ENCODE measurements at places on chromosomes 6 and 20.

DNA sequence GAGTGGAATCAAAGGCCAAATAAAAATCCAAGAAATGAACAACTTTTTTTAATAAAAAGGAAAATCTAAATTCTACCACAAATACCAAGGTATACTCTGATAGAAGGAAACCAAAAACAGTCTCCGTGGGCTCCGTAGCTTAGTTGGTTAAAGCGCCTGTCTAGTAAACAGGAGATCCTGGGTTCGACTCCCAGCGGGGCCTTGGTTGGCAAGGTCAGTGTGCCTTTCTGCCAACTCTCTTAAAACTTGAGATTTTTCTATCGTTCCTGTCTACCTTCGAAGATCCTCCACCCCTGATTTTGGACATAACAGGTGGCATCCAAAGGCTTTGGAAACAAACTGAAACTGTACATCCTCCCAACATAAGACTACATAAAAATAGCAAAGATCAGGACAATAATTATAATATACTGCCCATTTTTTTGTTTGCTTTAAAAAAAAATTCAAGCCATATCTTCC is 197.9 kb downstream of the TRIM27 start:
- DNase-seq = no peak

GRCh38 chr6:128598571-128598970 is 78.2 kb upstream of the PTPRK start:
- DNase-seq = no peak

DNA sequence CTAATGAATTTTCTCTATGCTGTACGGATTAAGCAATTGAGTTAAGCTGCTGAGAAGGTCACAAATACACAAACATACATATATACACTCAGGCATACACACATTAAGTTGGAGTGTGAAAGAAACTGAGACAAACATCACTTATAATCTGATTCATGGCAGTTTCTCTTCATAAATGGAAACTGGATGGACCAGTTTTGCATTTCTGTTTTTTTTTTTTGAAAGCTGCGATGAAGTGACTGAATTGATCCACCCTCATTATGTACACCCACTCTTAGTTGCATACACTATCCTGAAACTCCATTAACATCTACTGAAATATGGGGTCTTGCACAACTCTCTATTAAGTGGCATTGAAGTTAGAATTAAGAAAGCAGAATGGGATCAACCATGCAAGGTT is 32.9 kb upstream of the TENT5A start:
- DNase-seq = peak; percentile 62

GRCh38 chr20:50111120-50111828 is 1.7 kb downstream of the UBE2V1 start:
- DNase-seq = no peak

DNA sequence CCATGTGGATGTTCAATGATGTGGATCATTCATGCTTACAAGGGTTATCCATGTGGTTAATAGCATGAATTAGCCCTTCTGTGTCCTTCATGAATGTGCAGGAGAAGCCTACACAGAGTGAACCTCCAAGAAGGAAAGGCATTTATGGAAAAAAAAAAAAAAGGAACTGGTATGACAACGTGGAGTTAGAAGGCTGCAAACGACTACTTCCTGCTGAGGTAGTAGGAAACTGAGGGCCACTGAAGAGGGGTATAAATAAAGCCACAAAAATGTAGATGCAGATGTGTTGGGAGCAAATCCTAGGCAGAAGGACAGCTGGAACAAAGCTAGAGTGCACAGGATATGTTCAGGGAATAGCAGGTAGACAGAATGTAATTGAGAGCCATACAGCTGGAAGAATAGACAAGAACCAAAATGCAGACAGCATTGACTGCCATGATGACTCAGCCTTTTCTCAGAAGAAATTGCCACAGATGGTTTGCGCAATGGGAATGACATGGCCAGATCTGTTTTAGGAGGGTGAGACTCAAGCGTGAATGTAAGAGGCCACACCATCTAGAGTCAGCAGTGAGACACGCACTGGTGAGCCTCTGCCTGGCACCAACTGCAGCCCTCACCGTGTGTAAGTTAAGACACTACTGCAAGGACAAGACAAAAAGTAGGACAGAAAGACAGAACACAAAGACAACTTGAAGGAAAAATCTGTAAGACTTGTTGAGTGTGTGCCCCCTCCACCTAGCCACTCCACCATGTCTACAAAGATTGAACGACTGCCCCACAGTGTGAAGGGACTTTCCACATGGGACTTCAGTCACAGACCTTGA is 79.8 kb downstream of the KIF13A start:
- DNase-seq = peak; percentile 56

DNA sequence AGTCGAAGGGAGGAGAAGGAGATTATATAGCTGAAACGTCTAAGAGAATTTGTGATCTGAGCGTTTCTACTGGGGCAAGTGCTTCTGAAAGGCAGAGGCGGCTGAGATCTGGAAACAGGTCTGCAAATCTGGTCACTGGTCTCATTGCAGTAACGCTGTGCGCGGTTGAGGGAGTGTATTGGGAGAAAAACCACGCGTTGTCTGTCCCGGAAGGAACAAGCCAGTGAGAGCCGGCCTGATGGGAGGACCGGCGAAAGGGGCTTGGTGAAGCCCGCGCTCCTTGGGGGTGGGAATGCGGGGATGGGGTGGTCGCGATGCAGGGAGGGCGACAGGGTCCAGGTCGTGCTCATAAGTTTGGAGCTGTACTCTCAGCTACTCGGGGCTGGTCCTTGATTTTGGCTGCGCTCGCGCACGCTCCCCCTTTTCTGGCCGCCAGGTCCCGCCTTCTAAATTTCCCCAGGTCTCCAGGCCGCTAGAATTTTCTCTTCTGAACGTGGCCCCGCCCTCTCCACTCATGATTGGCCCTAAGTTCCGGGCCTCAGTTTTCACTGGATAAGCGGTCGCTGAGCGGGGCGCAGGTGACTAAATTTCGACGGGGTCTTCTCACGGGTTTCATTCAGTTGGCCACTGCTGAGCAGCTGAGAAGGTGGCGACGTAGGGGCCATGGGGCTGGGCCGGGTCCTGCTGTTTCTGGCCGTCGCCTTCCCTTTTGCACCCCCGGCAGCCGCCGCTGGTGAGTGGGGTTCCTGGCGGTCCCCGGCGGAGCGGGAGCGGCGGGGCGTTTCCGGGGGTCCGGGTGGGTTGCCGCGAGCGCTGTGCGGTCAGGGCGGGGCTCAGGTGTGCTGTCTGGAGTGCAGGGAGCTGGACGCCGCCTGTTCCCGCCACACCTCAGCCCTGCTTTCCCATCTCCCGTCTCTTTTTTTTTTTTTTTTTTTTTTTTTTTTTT is at the start of gene MICB:
Gene MICB (plus strand): TSS at position 615 of the 946 bp plus-strand sequence. CDS start 49 bp downstream, at position 664.
- peak; percentile 86 for DNase-seq

DNA sequence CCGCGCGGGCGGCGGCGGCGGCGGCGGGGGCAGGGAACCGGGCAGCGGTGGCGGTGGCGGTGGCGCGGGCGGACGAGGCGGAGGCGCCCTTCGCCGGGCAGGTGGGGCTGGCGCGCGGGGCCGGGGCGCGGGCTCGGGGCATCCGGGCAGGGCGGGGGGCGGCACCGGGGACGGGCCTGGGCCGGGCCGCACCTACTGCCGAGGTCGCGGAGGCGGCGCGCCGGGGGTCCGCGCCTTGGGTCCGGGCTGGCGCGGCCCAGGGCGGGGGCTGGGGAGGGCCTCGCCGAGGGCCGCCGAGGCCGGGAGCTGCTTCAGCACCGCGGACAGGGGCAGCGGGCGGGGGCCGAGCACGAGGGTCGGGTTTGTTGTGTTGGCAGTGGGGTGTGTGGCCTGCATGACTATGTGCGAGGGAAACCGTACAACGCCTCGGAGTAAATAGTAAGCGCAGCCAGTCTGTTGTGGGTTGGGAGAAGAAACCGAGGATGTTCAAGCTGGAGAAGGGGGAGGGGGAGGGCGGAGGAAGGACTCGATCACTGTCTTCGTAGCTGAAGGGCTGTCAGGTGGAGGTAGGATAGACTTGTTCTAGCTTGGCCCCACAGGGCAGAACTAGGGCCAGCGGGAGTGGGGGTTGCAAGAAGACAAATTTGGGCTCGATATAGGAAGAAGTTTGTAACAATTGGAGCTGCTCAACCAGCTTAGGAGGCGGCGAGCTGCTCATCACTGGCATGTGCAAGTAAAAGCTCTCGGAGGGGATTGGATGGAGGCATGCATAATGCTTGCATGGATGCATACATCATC is 593 bp downstream of the MMP24 start:
- DNase-seq = peak; percentile 41

- peak; percentile 65 for DNase-seq
Observed at GRCh38 chr6:89597988-89598387, 40.6 kb downstream of the LYRM2 start.

DNA sequence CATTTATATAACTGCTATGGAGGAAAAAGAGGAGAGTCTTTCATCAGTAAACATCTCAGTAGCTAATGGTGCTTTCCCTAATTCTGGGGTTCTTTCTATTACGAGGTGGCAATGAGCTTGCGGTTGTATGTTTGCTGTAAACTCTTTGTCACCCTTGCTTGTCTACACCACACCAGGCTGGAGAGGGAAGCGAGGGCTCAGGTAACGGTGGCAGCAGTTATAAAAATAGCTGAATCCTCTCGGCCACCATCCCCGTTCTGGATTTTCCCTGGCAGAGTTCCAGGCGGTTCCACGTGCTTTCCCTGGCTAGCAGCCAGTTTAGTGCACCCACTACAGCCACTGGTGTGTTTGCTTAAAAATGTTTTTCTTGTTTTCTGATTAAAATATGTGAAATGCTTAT is 39.0 kb downstream of the MAS1 start:
- DNase-seq = peak; percentile 43

GRCh38 chr6:169953686-169954085 is 202.3 kb downstream of the ERMARD start:
- no peak for DNase-seq

GRCh38 chr6:14696367-14696766 is 549.5 kb upstream of the JARID2 start:
- DNase-seq = no peak

DNA sequence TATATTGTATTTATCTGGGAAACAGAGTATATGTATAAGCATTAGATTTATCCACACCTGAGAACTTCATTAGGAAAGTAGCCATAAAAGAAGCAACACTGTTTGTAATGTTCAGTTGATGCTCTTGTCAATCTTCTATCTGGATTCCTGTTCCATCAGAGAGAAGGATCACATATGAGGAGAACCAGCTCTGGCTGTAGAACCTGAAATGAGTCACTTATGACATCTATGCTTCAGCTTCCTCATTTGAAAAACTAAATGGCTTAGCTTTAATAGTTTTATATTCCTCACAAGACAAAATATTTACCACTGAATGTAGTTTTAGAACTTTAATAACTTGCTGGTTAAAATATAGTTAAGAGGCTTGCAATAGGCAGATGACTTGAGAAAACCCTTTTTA is 144.7 kb downstream of the TASP1 start:
- no peak for DNase-seq

DNA sequence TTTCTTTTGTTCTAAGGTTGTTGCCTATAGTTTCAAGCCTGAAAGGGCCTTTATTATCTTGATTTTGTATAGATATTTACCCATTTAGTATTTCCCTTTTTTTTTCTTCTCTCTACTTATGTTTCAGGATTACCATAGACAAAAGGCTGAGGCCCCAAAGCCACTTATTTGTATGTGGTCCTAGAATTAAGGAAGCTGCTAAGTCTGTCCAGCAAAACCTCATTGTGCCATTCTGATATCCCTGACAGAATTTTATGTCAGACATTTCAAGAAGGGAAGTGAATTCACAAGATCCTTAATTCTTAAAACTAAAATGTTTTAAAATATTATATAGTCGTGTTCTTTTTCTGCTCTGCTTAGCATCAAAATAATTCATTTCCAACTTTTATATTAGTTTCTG is 6.9 kb downstream of the HAO1 start:
- DNase-seq = no peak

DNA sequence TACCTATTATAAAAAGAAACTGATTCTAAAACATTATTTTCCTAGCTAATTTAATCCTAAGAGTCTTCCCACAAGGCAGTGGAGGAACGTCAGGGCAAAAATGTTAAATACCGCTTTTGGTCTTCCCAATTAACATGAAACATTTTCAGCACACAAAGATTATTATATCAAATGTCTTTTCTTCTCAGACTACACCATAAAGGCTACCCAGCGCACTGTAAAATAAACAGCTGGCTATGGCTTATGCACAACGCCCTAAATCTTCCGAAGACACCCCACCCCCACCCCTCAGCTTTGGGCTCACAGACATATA is 1.0 kb downstream of the NUDT3 start:
- no peak for DNase-seq

DNA sequence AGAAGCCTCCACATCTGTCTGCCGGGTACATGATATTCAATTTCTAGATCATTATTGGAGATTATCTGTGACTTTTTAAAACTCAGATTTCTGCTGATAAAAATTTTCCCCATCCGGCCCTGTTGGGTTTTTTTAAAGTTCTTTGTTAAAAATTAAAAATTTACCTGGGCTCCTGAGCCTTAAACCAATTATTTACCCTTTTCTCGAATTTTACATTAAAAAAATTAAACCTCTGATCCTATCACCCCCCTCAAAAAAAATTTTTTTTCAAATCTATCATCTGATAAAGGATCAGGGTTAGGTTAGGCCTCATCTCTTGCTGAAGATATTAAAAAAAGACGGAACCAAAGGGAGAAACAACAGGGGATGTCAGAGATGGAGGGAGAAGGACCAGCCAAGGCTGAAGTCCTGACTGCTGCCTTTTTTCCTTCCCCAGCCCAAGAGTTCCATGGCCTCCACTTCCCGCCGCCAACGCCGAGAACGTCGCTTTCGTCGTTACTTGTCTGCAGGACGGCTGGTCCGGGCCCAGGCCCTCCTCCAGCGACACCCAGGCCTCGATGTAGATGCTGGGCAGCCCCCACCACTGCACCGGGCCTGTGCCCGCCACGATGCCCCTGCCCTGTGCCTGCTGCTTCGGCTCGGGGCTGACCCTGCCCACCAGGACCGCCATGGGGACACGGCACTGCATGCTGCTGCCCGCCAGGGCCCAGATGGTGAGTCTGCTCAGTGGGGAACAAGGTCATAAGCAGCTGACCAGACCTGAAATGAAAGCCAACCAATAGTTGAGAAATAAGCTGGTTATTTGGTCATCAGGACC is 527 bp downstream of the NFKBIL1 start:
- no peak for DNase-seq

DNA sequence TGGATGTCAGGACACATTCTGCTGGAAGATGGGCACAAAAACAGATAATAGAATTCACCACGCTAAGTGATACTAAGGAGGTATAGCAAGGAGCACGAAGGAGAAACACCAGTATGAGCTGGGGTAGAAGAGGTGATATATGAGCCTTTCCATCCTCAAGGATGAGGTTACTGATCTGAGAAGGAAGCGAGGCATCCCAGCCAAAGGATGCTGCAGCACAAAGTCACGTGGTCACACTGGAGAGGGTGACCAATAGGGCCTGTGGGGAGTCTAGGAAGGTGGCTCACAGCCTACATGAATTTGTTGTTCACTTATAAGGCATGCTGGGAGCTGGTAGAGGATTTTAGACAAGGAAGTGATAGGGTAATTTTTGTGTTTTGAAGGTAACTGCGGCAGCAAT is 1.4 kb downstream of the GINS1 start:
- no peak for DNase-seq

- no peak for DNase-seq
Observed at GRCh38 chr6:92791403-92791802, 628.0 kb downstream of the EPHA7 start.

DNA sequence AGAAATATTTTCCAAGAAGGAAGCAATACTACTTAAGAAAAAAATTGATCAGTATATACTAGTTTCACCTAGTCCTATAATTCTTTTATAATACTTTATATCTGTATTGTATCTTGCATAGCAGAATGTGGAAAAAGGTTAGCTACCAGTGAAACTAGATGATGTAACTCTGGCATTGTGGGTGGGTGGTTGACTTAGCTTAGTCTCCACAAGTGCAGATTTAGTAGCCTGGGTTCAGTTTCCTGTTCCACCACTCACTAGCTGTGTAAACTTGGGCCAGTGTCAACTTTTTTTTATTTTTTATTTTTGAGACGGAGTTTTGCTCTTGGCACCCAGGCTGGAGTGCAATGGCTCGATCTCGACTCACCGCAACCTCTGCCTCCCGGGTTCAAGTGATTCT is 2.0 kb downstream of the MUC21 start:
- DNase-seq = no peak
